ENCODE measurements at places on chromosomes 1 and 21.

- DNase-seq = no peak
Observed at GRCh38 chr1:3553940-3554223, 57.4 kb downstream of the MEGF6 start.

DNA sequence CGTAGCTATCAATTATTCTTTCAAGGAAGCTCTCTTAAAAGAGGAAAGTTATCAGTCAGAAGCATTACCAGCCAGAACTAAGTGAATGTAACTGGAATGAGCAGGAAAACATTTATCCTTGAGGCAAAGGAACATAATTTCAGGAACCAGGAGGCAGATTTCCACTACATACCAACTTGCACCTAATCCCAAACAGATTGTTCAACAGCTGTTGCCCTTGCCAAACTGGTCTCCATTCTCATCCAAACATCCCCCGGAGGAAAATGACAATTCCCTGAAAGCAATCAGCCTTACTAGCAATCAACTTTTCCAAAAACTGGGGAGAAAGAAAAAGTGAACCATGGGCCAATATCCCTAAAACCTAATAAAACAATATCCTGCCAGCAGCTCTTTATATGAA, 35.0 kb downstream of the ENAH start:
- DNase-seq = no peak

DNA sequence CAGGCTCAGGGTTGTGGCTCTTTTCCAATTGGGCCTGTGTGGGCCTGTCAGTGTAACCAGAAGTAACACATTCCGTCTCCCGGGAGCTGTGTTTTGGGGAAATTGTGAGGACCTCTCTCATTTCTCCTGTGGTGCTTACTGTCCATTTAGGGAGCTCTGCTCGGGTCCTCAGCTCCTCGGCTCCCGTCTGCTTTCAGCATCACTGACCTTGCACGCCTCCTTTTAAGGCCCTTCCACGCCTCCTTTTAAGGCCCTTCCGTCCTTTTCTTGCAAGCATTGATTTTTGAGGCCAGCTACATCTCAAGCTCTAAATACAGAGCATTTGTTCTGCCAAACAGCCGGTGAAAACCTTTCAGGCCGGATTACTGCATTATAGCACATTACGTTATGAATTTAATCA, 9.7 kb downstream of the CA6 start:
- DNase-seq = no peak

DNA sequence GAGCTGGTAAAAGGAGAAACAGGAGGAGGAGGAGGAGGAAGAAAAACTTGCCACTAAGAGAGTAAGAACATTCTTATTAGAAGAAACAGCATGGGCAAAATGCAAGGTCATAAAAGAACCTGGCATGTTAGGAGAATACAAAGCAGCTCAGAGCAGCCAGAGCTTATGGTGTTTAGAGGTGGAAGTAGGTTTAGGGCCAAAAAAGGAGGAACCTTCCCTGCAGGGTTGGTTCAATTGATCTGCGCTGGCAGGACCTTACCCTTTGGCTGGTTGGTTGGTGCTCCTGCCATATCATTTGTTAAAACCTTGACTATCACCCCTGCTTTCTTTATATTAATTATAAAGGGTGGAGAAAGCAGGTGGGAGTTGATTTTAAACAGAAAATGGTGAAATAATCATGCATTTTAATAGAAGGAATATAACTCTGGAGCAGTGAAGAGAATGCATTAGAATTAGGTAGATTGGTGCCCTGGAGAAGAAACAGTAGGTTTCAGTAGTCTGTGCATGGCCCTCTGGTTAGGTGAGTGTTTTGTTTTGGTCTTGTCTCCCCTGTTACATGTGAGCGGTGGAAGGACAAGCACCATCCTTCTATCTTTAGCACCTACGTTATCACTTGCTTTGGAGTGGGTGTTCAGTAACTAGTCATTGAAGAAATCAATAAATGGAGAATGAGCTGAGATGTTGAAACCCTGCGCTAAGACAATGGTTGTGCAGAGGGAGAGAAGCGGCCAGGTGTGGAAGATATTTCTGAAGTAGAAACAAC, 110.4 kb upstream of the NGF start:
- DNase-seq = no peak

GRCh38 chr1:41314376-41315145, 46.7 kb upstream of the FOXO6 start:
- no peak for DNase-seq

DNA sequence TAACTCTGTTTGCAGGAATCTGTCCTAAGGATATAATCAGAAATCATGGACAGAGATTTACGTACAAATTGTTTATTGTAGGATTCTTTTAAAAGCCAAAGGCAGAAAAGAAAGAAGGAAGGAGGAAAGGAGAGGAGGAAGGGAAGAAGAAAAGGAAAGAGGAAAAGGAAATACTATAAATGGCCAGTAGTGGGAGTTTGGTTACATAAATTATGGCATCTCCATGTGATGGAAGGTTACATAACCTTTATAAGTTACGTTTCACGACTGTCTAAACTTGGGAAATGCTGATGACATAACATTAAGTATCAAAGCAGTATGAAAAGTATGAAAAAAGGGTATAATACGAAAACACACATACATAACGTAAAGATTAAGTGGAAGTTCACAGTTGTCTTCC, 39.0 kb downstream of the SMYD2 start:
- DNase-seq = no peak

GRCh38 chr21:16279731-16280581, 550.2 kb downstream of the USP25 start:
- DNase-seq = no peak

DNA sequence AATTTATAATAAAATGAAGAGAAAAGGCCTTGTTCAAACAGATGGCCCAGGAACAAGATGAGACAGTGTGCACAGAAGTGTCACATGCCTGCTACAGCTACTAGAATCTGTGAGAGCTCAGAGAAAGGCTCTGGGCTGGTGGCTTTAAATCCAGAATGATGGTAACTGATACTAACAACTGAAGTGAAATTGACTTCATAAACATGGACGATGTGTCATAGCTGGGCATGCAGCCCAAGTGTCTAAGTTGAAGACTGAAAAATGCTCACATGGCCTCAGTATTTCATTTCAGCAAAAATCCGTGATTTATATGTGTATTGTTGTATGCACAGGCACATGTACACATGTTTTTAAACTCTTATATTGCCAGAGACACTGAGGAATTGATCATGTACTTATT, 208.3 kb upstream of the RUNX1 start:
- no peak for DNase-seq

DNA sequence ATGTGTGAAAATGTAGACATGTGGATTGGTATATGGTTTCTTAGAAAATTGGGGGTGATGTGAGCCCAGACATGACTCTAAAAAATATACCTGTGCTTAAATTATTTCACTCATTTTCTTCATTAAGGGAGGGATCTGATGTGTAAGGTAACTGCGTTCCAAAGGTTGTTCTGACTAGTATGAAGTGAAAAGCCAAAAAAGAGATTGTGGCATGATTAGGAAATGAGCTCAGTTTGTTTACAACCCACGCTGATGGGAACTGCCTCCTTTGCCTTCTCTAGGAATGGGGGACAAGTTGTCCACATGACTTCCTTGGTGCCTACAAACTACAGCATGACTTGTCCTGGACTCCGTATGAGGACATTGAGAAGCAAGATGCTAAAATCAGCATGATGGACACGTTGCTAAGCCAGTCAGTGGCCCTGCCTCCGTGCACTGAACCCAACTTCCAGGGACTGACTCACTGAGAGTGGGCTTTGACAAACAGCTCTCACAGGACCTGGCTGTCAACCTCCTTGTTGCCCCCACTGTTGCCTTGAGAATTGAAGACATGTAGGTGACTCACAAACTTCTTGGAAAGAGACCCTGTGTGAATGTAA, 8.0 kb downstream of the C1orf50 start:
- no peak for DNase-seq

- no peak for DNase-seq
Observed at GRCh38 chr1:86517336-86517735, 29.5 kb upstream of the CLCA4 start.

GRCh38 chr1:214187121-214187900, 93.6 kb upstream of the SMYD2 start:
- DNase-seq = no peak

- no peak for DNase-seq
Observed at GRCh38 chr1:161139766-161140165, 7.3 kb upstream of the DEDD start.

GRCh38 chr1:116425987-116426386, 52.9 kb downstream of the ATP1A1 start:
- no peak for DNase-seq

GRCh38 chr1:6624710-6625583, at the start of gene THAP3:
TSS of gene THAP3 (plus strand) at chr1:6624868. CDS start at chr1:6625219, 351 bp downstream.
- DNase-seq = peak; percentile 90

GRCh38 chr21:14916676-14917141, 148.1 kb downstream of the NRIP1 start:
- DNase-seq = no peak

DNA sequence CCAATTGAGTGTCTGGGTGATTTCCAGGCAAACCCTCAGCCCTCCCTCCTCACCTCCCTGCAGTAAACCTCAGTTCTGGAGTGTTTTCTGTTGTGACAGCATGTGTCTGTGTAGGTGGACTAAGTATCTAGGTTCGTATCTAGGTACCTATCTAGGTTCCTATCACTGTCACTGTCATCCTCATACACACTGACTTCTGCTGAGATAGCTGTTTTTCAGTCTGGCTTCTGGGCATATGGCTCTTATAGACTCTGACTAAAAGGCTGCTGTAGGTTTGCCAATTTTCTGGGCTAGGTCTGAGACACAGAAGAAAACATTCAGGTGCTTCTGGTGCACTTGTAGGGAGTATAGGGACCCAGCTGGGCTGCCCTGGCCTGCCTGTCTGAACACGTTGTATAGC, 8.1 kb upstream of the TRIM67 start:
- no peak for DNase-seq

DNA sequence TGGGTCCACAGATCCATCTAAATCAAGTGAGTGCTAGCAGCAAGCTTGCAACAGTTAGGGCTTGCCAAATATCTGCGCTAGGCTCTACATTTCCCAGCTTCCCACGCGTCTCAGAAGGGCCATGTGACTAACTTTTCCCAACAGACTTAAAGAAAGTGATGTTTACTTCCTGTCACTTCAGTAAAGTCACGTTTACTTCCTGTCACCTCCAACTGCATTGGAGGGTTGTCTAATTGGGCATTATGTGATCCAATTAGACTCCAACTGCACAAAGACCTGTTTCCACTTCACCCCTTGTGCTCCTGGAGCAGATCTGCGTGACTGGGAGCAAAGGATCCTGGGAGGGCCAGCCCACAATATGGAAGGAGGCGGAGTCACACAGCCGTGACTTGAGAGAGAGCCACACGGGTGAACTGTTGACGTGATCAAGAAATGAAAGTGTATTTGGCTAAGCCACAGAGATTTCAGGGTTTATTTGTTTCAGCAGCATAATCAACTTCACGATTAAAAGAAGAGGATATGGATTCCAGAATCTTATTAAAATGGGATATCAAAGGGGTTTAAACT, 77.7 kb downstream of the CYYR1 start:
- no peak for DNase-seq

DNA sequence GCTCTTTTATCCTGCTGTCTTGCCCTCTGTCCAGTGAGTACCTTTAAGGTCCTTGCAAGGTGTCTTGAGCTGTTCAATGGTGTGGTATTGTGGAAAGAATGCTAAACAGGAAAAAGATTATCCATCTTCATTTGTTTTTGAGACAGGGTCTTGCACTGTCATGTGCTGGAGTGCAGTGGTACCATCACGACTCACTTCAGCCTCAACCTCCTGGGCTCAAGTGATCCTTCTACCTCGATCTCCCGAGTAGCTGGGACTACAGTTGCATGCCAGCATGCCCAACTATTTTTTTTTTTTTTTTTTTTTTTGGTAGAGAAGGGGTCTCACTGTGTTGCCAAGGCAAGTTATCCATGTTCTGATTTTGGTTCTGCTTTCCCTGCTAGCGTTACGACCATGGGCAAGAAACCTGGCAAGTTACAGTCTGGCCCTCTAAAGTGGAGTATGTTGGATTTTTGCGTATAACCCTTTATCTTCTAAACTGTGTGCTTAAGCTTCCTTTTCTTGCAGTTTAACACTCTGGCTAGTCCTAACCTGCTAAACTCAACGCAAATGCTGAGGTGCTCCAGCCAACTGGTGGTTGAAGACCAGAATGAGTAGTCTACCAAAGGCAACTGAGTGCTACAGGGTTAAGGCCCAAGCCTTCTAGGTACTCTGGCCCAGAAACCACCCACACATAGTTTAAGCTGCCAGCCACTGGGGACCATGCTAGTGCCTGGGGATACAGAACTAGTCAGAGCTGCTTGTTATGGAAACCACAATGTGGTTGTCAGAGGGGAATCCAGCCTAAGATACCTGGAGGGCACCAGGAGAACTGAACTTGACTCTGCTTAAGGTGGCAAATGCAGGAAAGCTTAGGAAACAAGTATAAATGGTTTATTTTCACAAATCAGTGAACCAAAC, 7.9 kb downstream of the RPL11 start:
- no peak for DNase-seq

DNA sequence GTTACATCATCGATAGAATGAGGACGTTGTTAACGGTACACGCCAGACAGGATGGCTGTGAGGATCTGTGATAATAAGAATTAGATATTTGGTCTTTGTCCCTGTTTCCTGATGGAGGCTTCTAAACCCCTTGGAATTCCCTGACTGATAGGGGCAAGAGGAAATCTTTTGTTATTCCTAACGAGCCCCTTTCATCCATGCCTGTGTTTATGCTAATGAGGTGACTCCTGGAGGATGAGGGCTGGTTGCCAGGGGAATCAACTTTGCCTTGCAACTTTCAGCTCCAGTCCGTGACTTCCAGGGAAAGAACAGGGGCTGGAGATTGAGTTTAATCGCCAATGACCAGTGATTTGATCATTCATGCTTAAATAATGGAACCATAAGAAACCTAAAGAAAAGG, 39.3 kb upstream of the NLRP3 start:
- DNase-seq = no peak

- DNase-seq = no peak
Observed at GRCh38 chr21:35743571-35743970, 316.8 kb downstream of the SETD4 start.

All from frontal cortex (tissue), 4 donors.